ENCODE measurements at places on chromosomes 16 and 17.

- no peak for DNase-seq
Observed at GRCh38 chr17:4591529-4591928, 7.2 kb downstream of the SMTNL2 start.

DNA sequence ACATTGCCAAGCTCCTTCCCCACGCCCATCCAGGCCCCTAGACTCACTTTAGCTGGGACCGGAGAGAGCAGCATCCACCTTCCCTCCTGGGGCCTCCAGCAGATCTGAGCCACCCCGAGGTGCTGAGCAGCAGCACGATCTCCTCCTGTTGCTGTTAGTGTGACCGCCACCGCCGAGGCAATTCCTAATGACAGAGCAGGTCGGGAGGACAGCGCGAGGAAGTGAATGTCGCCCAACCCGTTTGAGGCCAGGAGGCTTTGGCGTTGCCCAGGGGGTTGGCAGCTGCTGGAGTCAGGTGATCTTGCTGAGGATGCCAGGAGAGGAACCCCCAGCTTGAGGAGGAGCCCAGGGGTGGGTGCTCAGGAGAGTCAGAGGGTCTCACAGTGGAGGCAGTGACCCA is at the start of gene RNF222:
TSS of gene RNF222 (minus strand) at position 192 of the 400 bp plus-strand sequence. CDS start 4,366 bp downstream, outside the sequence.
- DNase-seq, result no peak

DNA sequence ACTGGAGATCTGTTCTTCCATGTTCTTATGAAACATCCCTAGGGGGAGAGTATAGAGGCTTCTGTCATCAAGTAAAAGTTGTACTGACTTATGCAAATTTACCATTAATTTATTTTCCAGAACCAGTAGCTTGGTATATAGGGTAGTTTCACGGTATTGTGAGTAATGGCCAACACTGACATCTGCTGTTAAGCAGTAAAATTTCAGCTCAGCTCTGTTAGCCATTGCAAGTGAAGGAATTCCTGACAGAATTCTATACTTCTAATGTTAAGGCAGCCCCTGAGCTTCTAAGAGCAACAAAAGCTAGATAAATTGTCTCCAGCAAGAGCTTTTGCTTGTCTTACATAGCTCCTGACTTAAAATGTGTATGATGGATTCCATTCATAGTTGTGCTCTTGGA is 613.5 kb upstream of the C16orf82 start:
- no peak for DNase-seq

GRCh38 chr17:80604670-80605010 is 60.0 kb downstream of the RPTOR start:
- DNase-seq, result no peak

DNA sequence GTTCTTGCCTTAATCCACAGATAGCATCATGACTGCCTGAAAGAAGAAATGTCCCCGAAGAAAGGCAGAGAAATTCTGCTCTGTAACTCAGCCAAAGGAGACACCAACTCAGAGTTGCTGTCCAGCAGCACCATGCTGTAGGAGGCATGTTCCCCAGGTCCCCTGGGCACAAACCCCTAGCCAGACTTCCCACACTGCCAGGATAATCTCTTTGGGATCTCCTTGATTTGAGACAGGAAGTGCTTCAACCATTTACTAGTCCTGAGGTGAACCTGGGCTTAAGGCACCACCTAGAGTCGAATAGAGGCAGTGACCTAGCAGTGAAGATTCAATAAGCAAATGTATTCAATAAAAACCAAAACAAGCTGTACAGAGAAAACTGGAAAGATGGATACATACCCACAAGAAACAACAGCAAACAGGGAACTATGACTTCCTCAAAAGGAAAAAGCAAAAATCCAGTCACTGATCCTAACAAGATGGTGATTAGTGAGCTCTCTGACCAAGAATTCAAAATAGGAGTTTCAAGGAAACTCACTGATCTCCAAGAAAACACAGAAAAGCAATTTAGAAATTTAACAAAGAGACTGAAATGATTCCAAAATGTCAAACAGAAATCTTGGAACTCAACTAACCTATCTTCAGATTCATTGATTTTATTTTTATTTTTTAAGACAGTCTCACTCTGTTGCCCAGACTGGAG is 5.7 kb downstream of the OR4D2 start:
- DNase-seq, result peak; percentile 69

DNA sequence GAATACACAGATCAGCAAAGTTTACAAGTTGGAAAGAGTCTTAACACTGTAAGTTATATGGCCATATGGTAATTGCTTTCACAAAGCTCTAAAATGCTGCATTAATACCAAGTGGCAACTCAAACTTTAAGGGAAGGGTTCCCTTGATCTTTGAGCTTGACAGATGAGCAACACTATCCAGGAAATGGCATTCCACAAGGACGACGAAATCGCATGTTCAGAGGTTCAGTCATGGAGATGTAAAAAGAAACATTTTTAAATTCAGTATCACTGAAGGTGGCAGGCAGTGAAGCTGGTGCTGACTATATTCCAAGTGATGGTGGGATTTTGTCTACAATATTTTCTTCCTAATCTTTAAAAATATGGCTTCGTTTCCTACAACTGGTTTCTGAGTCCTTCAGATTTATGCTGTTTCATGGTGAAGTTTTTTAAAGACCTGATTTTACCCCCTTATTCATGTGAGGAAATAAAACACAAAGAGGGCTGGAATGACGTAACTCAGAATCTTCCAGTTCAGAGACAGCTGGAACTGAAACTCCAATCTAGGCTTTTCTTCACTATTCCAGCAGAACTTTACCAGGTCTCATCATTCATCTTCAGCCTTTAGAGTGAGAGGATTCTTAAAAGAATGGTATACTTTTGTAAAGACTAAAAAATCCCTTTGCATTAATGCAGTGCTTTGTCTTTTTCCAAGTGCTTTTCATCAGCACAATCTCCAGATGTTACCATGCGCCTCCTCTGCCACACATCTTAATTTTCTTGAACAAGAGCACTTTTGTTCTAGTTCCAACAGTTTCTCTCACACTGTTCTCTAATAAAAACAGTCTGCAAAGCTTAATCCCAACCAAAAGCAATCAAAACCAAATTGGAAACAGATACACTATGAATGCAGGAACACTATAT is 20.2 kb downstream of the CHCT1 start:
- no peak for DNase-seq
